ENCODE measurements at places on chromosomes 13 and 19. TPM values are rescaled to one million over a fixed set of nuclear protein-coding genes. Genes with fewer than 3 reads are reported as not detected.

- DNase-seq, result no peak
Measured at GRCh38 chr19:32767951-32768679, 48.5 kb downstream of the TDRD12 start.

- DNase-seq, result no peak
Measured at GRCh38 chr13:99717959-99718674, 216.8 kb downstream of the TM9SF2 start.

DNA sequence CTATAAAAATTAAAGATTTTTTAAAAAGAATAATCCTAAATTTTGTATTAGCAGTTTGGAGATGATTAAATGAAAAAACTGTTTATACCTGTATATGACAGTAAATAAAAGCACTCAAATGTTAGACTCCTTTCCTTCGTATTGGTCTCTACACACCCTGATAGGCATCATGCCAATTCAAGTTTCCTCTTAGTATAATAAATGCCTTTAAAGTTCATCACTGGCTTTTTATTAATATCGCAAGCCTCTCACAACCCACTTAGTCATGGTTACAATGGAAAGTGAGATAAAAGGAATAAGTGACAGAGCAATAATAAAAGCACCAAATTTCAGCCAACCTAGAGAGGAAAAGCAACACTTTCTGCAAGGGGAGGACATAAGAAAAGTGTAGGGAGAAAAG is 102.2 kb downstream of the PIBF1 start:
- no peak for DNase-seq

DNA sequence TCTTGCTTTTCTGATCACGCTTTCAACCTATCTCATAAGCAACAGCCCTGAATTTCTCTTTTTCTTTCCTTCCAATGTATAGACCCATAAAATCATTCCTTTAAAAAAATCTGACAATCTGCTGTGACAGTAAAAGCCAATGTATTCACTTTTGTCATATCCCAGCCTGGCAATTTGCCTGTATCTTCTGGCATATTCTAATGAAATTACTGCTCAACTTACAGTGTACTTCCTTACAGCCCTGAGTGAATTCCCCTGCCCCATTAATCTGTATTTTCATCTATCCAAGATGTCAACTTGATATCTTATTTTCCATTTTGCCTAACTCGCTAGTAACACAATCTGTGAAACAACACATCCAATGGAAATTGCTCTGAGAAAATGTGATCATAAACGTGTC is 18.0 kb upstream of the SERP2 start:
- no peak for DNase-seq

Gene INAFM1
- 23.6 TPM for total RNA-seq

Data from astrocyte (in vitro differentiated cells and primary cell).